ENCODE measurements at places on chromosomes 6 and 20.

GRCh38 chr6:30626484-30627366 is at the start of gene ATAT1:
ATAT1 (plus strand) TSS chr6:30626874.
- peak; percentile 78 for DNase-seq

GRCh38 chr6:52020945-52021570 is 66.4 kb downstream of the PKHD1 start:
- DNase-seq = peak; percentile 74

- no peak for DNase-seq
These were observed 4.3 kb downstream of the KIF3B start for GRCh38 chr20:32281711-32282110.

DNA sequence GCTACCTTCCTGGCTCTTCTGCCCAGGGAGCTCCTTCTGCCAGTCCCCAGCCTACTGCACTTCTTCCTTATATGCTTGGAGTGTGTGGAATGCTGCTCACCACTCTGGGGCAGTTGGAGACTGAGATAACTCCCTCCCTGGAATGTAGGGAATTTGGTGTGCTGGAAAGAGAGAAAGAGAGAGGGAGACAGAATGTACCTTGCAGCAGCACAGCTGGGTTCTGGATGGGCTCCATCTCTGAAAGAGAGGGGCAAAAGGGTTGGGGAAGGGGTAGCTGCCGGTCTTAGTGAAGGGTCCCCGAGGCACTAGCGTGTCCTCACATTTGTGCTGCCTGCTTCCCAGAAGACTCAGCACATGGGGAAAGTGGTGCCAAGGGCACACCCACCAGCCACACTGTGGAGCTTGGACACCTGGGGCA is 40.2 kb upstream of the DDR1 start:
- no peak for DNase-seq

GRCh38 chr6:38604700-38605099 is 35.0 kb downstream of the BTBD9 start:
- peak; percentile 74 for DNase-seq

DNA sequence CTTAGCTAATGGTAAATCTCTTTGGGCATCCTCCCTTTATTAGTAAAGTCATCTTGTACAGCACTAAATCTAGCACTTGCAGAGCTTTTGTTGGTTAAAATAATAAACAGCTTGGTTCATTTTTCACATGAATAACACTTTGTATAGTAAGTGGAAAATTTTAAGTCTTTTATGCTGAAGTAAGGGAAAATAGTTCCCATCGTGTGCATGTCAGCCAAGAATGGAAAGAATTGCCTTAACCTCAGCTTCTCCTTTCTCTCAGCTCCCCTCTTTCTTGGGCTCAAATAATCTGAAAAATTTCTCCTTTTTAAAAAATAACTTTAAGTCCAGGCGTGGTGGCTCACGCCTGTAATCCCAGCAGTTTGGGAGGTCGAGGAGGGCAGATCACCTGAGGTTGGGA is 16.6 kb downstream of the SNRPC start:
- DNase-seq = no peak

DNA sequence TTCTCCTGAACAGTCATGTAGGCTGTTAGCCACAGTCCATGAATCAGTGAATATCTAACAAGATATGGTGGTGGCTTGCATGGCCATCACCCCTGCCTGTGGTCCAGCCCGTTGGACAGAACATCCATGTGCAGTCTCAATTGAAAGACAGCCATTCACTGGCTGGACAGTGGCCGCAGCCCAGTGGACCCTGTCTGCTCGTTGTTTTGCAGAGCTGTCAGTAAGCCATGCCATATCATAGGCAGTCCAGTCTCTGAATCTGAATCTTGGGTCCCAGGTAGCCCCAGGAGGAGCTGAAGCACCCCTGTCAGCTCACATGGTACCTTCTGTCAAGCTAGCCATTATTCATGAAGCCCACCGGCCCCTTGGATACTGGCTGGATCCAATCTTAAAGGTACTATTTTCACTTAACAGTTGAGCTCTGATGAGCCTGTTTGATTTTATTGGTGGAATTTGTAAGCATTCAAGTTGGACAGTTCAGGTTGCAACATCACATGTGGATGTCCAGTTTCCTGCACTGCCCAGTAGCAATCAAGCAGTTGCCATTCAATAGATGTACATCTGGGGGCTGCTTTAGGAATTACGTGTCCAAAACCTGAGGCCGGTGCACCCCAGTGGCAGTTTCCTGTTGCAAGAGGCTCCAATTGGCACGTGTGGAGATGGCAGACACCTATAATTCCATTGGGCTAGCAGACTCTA is 37.8 kb downstream of the SERPINB1 start:
- no peak for DNase-seq

DNA sequence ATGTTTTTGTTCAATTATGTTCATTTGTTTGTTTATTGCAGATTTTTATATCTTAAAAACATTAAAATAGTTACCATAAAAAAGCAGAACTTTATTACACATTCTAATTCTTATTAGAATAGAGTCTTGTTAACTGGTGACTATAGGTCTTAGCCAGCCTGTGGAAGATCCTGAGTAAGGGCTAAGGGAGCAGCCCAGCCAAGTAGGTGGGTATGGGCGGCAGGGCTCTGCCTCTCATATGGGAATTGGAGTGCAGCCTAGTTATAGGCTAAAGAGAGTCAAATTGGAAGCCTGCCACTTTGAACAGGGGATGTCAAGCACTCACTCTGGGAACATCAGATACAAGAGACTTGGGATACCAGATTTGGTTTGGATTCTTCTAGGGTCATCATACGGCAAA is 10.5 kb upstream of the HSF2 start:
- DNase-seq = no peak

Data from NCI-H510A treated with DMSO at 0.1 percent for 48 hours (cell line).